ENCODE measurements at places on chromosomes 1 and 21.

DNA sequence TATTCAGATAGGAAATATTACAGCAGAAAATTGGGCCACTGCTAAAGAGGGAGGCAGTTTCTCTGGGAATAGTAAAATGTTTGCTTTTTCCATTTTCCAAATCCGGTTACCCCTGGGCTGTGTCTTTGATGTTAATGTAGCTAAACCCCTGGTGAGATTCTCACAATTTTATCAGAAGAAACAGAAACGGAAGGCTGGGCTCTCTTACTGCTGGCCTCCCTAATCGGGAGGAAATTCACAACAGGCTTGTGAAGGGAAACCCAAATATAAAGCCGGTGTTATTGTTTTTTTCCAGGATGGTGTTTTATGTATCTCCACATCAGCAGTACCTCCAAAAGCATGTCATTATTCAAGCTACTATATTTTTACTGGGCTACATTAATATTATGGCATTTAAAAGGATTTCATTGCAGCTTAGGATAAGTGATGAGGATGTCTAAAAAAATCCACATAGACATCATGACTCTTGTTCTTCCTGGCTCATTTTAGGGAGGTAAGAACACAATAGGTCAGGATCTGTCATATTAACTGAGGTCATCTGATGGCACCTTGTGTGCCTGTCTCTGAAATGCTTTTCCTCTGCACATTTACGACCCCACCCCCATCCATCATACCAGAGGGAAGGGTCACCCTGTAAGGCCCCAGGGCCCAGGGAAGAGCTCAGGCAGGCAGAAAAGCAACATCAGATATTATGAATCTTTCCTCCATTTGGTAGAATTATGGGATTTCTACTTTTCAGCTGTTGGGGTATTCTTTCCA, 158.7 kb downstream of the DSCAM start:
- no peak for DNase-seq

- no peak for DNase-seq
Observed at GRCh38 chr1:222844411-222844779, 29.6 kb downstream of the DISP1 start.

DNA sequence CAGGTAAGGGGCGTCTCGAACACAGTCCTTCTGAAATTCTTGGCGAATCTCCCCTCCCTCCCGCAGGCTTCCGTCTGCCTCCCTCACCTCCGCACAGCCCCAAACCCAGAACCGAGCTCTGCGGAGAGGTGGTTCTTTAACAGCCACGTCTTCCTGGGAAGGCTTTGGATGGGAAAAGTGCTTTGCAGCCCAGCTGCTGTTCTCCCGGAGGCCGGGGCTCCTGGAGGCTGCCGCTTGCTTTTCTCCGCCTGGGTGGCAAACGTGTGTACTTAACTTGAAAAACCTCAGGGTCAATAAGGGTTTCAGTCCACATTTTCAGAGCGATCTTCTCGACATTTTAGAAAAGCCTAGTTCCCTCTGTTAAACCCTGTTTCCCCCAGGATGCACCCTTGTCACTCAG, 109.3 kb downstream of the PRDM16 start:
- no peak for DNase-seq

DNA sequence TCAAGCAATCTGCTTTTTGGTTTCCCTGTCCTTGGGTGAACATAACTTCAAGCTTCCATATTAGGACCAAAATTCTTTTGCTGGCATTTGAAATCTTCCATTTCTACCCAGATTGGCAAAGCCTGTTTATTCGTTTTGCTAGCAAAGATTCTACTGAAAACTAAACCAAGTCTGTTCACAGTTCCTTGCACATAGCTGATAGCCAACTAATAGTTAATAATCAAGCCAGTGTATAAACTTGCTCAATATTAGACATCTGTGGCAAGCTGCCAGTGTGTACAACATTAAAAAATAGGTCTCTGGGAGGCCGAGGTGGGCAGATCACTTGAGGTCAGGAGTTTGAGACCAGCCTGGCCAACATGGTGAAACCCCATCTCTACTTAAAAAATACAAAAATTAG, 6.3 kb downstream of the APP start:
- no peak for DNase-seq

- DNase-seq = no peak
Observed at GRCh38 chr1:222288053-222288452, 259.9 kb downstream of the HHIPL2 start.

DNA sequence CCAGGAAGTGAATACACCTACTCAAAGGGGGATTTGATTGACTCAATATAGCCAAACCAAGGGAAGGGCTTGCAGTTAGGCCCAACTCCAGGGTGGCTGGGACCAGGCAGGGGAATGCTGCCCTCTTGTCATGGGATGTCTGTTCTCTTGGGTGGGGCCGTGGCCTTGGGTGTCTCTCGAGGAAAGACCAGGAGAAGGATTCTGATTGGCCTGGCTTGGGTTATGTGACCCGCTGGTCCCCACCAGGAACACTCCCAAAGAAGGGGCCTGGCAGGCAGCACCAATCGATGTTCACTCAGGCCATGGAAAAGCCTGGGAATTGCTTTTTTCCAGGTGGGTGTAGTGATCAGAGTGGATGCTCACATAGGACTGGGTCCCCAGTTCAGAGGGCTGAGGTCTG, 10.1 kb upstream of the ZNF362 start:
- DNase-seq = no peak

DNA sequence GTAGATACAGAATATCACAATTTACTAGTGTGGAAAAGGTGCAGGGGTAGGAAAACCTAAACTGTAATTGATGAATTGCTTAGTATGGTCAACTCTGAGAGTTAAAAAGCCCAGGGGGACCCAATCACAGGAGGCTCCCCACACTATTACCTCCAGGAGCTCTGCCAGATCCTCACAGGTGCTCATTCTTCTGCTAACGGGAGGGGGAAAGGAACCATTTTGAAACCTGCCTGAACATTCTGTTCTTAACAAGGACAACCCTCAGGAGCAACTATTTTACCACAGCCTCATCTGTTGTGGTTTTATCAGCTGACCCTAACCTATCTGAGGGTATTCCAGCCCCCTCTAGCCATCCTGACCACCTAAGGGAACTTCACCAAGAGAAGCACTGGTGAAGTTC, 19.1 kb downstream of the PDIK1L start:
- DNase-seq = no peak

GRCh38 chr1:202244841-202245261, 51.3 kb downstream of the LGR6 start:
- no peak for DNase-seq
